ENCODE measurements at places on chromosomes 7 and 10.

DNA sequence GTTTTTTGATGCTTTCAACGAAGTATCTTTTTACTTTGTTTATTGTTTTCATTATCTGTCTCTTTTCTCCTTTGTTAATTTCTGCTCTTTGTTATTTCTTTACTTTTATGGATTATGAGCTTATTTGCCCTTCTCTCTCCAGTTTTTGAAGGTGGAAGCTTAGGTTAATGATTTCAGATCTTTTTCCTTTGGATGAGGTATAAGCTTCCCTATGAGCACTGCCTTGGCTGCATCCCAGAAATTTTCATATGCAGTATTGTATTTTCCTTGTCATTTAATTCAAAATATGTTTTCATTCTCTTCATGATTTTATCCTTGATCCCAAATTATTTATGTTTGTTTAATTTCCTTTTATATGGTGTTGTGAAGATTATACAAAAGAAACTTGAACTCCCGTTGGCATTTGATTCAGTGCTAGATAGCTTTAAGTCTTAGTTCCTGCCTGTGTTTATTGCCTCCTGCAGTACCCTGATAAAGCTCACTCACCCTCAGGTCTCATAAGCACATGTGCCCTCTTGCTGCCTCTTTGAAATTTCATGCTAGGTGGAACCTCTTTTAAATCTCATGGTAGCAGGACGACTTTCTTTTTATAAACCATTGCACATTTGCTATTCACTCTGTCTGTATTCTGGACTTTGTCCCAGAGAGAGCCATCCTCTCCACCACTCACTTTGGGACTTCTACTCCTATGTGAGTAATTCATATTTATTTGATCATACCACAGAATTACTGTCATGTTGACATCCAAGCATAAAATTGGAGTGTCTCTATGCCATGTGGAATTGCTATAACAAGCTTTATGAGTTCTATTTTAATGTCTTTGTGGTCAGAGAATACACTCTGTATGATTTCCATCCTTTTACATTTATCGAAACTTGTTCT is 23.0 kb upstream of the CEP41 start:
- DNase-seq = no peak

DNA sequence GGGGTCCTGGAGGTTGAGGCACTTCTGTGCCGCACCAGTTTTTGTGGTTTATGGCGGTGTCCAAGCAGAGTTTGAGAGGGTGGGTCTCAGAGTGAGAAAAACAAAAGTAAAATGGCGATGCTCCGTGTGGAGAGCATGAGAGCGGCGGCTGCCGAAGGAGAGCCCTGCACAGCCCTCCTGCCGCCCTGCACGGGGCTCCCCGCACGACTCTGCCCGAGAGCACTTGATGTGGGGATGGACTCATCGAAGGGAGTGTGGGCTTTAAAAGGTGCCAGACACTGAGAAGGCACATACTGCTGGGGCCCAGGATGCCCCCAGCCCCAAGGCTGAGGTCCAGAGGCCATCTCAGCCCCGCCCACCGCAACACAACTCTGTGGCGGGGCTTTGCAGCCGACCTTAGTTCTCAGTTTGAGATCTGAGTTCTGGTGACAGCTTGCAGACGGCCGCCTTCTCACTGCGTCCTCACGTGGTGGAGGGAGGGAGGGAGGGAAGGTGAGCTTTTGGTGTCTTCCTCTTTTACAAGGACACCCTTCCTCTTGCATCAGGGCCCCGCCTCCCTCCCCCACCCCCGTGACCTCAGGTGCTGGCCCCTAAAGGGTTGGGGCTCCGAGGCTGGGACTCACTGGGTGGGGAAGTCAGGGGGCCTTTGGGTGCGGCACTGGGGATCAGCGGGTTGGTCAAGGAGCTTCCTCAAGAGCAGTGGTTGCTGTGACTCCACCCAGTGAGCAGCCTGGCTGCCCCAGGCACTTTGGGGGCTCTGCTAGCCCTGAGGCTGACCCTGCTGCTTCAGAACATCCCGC is 69.1 kb downstream of the NKX6-2 start:
- no peak for DNase-seq

- no peak for DNase-seq
These were observed 10.4 kb downstream of the HTR7 start for GRCh38 chr10:90847436-90847835.

- DNase-seq = no peak
These were observed 198.3 kb upstream of the KAT6B start for GRCh38 chr10:74628136-74628535.

- no peak for DNase-seq
These were observed 164.3 kb downstream of the NRF1 start for GRCh38 chr7:129775695-129776361.
